NCI-H2029 treated with DMSO at 0.1 percent for 48 hours (cell line): ENCODE measurements at places on chromosomes 16 and 17.

GRCh38 chr17:36856222-36856621 is 81.1 kb upstream of the LHX1 start:
- DNase-seq = no peak

DNA sequence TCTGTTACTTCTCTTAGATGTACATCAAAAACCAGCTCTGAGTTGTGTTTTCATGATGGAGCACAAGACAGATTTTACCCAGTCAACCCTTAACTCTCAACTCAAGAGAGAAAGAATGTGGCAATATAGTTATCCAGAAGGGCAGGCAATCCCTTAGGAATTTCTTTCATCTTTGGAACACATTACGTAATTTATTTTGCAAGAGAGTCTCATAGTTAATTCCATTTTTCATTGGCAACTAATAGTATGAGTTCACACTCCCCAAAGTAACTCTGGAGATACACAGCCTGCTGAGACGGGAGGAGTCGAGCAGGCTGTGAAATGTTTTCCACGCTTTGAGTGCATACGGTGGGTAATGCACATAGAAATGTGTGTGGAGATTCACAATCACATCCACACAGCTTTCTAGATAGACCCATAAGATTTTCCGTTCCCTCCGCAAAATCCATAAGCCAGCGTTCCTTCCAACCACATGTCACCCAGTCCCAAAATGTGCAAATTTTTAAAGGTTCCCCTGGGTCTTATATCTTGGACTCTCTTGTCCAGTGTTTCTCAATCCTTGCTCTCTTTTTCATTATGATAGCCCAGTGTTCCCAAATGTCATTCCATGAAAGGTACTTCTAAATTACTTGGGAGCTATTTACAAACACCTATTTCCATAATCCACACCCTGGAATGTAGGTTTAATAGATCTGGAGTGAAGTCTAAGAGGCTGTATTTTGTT is 8.4 kb upstream of the CDRT4 start:
- DNase-seq = no peak

- DNase-seq = peak; percentile 4
Observed at GRCh38 chr16:84065536-84066132, 23.0 kb upstream of the SLC38A8 start.

DNA sequence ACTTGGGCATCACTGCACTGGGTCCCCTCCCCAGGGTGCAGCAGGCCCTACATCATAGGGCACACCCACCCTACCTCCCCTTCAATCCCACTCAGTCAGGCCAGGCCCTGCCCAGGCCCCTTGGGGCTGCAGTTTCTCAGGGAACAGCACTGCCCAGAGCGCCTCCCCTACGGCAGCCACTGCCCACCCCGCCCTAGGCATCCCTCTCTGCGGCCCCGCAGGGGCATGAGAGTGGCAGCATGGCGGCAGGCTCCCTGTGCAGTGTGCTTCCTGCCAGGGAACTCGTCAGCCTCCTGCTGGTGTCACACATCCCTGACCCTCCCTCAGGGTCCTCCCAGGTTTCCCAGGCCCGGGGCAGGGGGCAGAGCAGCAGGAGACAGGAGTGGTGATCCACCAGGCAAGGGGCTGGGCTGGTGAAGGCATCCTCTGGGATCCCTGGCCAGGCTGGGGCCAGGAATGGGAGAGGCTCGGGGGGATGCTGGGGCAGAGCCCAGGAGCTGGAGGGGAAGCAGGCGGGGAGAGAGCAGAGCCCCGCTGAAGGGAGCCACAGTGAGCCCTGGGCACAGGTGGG is 16.2 kb upstream of the BAHCC1 start:
- no peak for DNase-seq

- no peak for DNase-seq
Observed at GRCh38 chr17:50484386-50485155, 5.9 kb downstream of the RSAD1 start.

- no peak for DNase-seq
Observed at GRCh38 chr17:81590121-81590520, 38.0 kb upstream of the FAAP100 start.

GRCh38 chr16:85975451-85975981 is 76.6 kb downstream of the IRF8 start:
- no peak for DNase-seq

DNA sequence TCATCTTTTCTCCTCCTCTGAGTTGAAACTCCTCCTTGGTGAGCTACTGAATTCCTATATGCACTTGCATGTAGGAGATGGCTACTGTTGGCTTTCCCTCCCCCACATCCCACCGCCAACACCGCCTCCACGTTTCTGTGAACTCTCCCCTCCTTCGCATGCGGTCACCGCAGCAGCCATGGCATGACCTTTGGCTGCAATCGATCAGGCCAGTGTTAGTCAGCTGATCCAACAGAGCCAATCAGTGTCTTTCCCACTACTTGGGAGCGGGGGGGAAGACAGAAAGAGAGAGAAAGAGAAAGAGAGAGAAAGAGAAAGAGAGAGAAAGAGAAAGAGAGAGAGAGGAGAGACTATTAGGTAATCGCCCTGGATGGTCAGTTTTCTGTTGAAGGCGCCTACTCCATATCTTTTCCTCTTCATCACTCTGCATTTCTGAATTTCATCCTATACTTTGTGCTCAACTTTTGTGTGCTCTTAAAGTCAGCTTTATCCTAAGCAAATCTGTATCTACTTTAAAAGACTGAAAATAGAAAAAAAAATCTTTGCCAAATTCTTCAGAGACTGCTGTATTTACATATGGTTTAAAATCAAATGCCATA is 22.7 kb downstream of the ASGR1 start:
- no peak for DNase-seq

- no peak for DNase-seq
Observed at GRCh38 chr16:88969361-88969831, 7.6 kb downstream of the CBFA2T3 start.

- DNase-seq = no peak
Observed at GRCh38 chr16:71406316-71406715, 35.5 kb downstream of the TLE7 start.

GRCh38 chr17:82357394-82357793 is 1.7 kb upstream of the TEX19 start:
- no peak for DNase-seq

DNA sequence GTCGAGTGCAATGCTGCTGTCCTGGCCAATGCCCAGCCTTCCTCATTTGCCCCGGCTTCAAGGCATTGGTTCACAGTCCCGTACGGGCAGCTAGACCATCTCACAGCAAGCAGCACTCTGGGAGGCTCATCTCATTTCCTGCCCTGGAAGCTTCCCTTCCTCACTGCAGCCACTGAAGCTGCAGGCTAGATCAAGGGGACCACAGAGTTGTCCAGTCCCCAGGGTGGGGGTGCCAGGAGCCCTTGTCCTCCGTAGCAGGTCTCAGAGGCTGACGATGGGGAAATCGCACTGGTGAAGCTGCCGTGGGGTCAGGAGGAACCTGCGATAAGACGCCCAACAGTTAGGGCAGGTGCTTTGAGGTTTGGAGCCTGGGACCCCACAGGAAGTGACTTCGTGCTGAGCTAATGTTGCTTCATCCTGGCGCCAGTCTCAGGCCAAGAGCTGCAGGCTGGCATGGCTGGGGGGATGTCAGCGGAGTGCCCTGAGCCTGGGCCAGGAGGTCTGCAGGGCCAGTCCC is at the start of gene SPNS3:
Gene SPNS3 (plus strand): TSS at position 426 of the 517 bp plus-strand sequence. CDS start 28 bp downstream, at position 454.
- DNase-seq = no peak

DNA sequence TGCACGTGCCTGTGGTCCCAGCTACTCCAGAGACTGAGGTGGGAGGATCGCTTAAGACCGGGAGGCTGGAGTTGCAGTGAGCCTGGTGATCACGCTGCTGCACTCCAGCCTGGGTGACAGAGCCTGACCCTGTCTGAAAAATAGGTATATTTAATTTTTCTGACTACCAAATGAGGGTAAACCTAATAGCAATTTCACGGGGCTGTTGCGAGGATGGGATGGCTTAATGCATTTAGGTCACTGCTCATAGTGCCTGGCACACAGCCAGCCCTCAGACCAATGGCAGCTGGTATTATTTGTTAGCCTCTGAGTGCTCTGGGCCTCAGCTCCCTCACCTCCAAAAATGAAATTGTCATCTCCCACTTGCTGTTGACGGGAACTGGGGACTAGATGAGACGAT is 5.9 kb upstream of the CDIP1 start:
- no peak for DNase-seq

DNA sequence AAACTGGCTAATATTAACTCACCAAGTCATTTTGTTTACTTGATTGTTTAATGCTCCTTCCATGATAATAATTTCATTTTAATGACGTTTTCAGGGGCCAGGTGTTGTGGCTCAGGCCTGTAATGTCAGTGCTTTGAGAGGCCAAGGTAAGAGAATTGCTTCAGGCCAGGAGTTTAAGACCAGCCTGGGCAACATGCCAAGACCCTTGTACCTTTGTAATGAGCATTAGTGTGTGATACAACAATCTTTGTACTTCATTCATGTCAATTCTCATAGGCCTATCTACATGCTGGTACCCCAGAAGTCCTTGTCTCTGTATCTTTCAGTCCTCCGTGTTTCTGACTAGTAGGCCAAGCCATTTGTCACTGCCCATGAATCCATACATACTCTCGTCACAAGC is 296.9 kb downstream of the ZFHX3 start:
- DNase-seq = no peak

DNA sequence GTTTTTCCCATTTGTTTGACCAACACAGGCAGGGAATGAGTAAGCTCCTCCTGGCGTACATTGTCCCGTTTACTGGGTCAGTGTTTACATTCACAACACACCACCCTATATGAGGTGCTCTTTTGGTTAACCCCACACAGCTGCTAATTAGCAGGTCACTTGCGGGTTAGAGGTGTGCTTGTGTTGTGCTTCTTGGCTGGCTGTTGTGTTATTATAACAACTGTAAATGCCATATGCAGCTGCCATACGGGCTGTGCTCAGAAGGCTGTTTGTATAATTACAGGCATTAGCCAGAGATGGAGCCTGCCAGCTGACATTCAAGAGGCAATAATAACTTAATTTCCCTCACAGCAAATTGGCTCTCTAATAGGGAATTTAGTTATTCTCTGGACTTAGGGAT is 205.1 kb upstream of the ELAC2 start:
- peak; percentile 34 for DNase-seq

DNA sequence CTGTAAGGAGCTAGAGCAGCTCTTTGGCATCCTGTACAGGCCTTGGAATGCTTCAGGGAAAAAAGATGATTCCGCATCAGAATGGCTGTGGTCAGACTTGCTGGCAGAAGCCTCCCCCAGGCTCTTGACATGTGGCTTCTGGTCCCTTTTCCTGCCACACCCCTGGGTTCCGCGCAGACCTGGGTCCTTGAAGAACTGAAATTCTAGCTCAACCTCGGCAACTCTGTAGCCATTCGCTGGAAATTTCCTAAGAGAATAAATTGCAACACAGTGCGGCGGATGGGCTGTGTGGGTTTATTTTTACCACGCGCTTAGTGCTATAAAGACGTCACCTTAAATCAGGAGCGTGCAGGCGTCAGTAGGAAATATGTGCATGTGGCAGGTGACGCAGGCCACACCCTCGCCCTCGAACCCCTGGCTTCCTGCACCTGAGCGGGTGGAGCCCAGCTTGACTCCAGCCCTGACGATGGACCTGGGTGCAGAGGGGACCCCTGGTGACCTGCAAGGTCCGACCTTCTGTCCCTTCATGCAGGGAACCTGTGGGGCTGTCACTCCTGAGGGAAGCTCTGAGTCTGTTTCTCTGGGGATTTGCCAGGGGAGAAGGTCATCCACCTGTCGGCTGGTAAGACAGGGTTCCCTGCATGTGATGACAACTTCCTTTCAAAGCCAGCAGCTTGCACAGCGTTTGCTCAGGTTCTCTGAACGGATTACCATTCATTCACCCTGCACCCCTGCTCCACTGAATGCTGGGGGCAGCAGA is 46.3 kb downstream of the METRNL start:
- no peak for DNase-seq

GRCh38 chr17:16428098-16428882 is 12.9 kb downstream of the TRPV2 start:
- no peak for DNase-seq

- no peak for DNase-seq
Observed at GRCh38 chr17:47628014-47628566, 21.6 kb upstream of the KPNB1 start.

GRCh38 chr17:2994441-2994840 is 69.0 kb downstream of the OR1D5 start:
- no peak for DNase-seq

DNA sequence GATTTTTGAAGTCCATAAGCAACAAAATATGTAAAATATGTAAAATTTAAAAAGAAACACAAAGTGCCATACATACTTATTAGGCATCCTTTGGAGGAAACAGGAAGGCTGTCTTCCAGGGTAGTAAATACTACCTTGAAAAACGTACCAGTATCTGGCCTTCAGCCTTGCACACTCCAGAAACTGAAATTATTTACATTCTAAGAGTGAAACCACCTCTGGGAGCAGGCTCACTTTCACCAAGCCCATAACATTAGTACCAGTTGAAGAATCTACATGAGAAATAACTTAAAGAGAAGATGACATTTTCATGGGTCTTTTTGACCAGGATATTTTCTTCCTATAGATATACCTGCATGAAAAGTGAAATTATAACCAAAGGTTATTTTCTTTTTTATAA is 6.4 kb downstream of the KRTAP9-1 start:
- no peak for DNase-seq

GRCh38 chr16:82231008-82231787 is 61.2 kb upstream of the MPHOSPH6 start:
- DNase-seq = no peak

GRCh38 chr17:73369111-73369521 is 57.3 kb upstream of the CDC42EP4 start:
- DNase-seq = no peak

DNA sequence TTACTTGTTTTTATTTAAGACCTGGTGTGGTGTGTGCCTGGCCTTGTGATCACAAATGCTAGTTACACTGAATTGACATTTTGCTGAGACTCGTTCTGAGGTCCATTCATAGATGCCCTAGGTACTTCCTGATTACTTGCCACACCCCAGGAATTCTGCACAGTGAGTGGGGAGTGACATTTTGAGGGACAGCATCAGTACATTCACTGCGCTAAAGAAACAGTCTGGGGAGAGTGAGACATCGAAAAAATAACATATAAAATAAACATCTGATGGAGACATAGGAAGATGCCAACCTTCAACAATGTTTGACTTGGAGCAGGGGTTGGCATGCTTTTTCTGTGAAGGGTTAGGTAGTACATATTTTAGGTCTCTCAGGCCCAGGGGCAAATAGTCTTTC is 30.4 kb downstream of the ABCC1 start:
- no peak for DNase-seq

GRCh38 chr16:15993946-15994665 is 44.7 kb downstream of the ABCC1 start:
- no peak for DNase-seq

- no peak for DNase-seq
Observed at GRCh38 chr17:43718544-43718943, 40.0 kb downstream of the SOST start.

- DNase-seq = no peak
Observed at GRCh38 chr17:65545705-65546523, 15.5 kb downstream of the AXIN2 start.
